DMS79 treated with DMSO at 0.1 percent for 48 hours (cell line): ENCODE measurements at places on chromosomes 2 and 18.

- DNase-seq = no peak
These were observed 521.9 kb downstream of the CCDC85A start for GRCh38 chr2:56705713-56706112.

DNA sequence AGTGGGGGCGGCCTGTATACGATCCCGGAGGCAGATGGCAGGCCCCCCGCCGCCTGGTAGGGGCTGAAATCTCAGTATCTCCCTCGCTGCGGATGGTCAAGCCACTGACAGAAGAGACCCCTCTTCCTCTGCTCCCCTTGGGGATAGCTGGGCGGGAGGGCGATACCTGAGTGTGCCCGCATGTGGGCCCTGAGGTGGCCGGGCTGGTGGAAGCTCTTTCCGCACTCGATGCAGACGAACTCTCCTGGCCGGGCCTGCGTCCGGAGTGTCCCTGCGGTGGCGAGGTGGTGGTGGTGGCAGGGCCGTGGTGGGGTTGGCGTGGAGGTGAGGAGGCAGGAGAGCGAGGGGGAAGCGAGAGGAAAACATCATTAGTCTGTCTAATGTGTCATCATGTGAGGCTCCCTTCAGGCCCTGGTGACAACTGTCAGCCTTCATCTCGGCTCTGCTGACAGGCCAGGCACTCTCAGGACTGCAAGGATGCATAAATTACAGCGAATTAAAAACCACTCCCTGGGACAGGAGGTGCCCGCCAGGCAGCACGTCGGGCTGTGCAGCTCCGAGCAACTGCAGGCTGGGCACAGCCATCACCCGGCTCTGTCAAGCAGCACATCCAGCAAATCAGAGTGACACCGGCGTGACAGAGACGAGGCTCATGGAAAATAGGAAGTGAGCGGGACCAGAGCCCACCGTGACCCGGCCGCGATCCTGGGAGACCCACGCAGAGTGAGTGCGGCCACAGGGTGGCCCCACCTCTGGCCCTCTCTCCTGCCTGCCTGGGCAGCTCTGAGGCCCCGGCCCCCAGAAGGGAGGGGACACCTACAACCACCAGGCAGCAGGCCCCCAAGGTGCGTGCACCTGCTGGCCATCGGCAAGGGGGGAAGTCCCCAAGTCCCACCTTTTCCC is 123.5 kb downstream of the ZNF516 start:
- DNase-seq = no peak

DNA sequence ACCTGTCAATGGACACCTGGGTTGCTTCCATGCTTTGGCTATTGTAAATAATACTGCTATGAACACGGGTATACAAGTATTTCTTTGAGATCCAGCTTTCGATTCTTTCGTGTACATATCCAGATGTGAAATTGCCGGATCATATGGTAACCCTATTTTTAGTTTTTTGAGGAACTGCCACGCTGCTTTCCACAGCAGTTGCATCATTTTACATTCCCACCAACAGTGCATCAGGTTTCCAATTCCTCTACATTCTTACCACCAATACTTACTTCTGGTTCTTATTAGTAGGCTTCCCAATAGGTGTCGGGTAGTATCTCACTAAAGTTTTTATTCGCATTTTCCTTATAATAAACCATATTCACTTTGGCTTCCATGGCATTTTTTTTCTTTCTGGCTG is 69.6 kb downstream of the PID1 start:
- DNase-seq = no peak

GRCh38 chr18:74819433-74820059 is 221.9 kb downstream of the ZNF407 start:
- no peak for DNase-seq

GRCh38 chr18:34970106-34970505 is 71.1 kb upstream of the MAPRE2 start:
- no peak for DNase-seq

DNA sequence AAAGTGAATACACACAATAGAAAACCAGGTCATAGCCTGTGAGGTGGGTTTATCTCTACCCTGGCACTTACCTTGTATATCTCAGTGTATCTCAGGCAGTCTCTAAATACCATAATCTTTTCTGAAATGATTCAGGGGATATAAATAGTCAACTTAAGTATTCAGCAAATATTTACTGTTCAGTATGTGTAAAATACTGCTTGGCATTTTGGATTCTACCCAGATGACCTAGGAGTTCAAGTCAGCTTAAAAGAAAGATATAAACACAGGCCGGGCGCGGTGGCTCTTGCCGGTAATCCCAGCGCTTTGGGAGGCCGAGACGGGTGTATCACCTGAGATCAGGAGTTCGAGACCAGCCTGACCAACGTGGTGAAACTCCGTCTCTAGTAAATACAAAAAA is 23.8 kb downstream of the GRHL1 start:
- no peak for DNase-seq

DNA sequence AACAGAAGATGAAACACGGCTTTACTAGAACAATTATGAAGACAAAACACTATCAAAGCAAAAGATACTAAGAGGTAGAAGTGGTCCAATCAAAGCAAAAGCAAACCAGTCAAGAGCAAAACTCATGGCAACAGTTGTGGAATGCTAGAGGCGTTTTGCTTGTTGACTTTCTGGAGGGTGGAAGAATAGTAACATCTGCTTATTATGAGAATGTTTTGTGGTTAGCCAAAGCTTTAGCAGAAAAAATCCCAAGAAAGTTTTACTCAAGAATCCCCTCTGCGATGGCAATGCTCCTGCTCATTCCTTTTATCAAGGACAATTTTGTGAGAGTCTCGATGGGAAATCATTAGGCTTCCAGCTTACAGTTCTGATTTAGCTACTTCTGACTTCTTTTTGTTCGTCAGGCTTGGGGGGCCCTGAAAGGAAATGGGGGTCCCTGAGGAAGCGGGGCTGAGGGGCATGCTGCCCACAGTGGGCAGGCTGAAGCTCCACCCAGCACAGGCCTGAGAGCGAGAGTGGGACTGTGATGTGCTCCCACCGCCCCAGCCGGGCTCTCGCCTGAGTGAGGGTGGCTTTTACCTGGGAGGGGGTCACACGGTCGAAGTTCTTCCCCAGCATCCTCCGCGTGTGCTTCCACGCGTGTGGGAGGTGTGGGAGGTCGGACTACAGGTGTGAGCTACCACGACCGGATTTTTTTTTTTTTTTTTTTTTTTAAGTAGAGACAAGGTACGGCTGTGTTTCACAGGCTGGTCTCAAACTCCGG is 49.0 kb upstream of the MC4R start:
- DNase-seq = no peak

DNA sequence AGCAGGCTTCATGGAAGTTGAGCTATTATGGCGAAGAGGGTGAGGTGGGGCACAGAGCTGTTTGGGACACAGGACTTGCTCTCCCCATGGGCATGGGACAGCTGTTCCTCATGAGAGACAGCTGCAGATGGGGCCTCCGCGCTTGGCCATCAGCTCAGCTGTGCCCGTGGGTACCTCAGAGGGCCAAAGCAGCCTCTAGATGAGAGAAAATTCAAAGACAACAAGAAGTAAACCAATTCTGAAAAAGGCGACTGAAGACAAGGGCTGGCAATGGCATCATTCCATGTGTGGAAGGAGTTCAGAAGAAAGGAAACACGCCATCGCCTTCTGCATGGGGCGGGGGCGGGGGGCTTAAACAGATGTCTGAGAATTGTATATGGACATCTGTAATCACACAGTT is 136.2 kb downstream of the BCL2 start:
- no peak for DNase-seq

DNA sequence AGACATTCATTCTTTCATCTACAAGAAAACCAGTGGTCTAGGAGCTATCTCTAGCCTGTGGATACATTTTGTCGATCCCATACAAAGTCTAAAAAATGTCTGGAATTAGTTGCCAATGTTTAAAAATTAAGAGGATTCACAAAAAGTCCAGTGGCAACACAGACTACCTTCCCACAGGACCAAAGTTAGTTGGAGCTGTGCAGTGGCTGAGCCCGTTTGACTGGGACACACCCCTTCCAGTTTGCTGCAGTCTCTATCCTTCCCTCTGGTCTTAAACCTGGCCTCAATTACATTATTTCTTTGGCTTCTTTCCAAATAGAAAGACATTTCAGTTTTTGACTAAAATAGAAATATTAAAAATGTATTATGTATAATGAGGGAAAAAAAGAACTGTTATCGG is 18.6 kb downstream of the SLC16A14 start:
- DNase-seq = no peak

GRCh38 chr2:231934441-231935206 is 8.4 kb upstream of the NPPC start:
- DNase-seq = no peak

- DNase-seq = peak; percentile 84
These were observed 38.1 kb upstream of the EML6 start for GRCh38 chr2:54685263-54685775.

- no peak for DNase-seq
These were observed 26.2 kb downstream of the PHLPP1 start for GRCh38 chr18:62741584-62741983.

- peak; percentile 23 for DNase-seq
These were observed 133.9 kb downstream of the MAP4K4 start for GRCh38 chr2:101831351-101831865.

DNA sequence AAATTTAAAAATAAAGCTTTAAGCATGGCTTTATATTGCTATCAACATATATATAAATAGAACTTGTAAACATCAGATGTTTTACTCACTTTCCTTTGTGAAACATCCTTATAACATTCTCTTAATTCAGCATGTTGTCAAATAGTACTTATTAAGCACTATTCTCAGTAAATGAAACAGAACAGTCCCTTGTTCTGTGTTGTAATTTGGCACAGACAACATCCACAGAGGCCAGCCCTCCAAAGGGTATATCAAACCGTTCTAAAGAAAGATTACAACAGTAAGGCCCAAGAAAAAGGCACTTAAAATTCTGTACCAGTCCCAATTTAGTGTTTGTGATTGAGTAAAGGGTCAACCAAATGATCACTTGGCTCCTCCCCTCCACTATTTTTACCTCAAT is 46.0 kb downstream of the GAREM1 start:
- no peak for DNase-seq

- no peak for DNase-seq
These were observed 440.6 kb downstream of the LRRTM4 start for GRCh38 chr2:77081597-77081996.

DNA sequence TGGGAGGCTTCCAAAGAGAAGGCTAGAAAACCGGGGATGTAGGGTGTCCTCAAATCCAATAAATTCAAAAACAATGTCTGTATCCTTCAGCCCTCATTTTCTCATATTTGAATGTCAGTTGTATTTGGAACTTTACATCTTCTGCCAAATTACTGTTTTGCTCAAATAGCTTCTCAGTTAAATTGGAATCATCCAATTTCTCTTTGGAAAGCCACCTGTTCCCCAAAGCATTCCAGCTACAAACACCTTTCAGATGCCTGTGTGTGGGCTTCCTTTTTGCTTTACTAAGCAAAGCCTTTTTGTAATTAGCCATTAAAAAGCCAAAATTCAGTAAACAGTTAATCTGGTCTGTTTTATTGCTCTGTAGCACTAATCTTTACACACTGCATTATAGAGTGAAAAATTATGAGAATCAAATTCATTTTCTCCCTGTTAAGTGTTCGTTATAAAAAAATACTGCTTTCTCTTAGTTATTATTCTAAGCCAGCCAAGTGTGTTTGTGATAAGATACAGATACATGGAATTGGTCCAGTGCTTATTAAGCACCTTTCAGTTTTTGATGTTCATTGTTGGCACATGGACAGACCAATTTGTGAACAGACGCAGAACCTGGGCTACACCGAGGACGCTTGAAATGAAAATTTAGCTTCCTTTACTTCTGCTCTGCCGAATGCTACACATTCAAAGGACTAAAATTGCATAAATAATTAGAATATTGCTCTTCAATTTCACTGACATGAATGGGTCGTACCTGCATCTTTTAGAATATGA is 151.6 kb downstream of the RTN4 start:
- DNase-seq = no peak

GRCh38 chr2:97718942-97719341 is 5.6 kb downstream of the ZAP70 start:
- no peak for DNase-seq

- no peak for DNase-seq
These were observed 11.9 kb upstream of the AGFG1 start for GRCh38 chr2:227460070-227460485.

- no peak for DNase-seq
These were observed 207.3 kb upstream of the APCDD1 start for GRCh38 chr18:10247021-10247741.

DNA sequence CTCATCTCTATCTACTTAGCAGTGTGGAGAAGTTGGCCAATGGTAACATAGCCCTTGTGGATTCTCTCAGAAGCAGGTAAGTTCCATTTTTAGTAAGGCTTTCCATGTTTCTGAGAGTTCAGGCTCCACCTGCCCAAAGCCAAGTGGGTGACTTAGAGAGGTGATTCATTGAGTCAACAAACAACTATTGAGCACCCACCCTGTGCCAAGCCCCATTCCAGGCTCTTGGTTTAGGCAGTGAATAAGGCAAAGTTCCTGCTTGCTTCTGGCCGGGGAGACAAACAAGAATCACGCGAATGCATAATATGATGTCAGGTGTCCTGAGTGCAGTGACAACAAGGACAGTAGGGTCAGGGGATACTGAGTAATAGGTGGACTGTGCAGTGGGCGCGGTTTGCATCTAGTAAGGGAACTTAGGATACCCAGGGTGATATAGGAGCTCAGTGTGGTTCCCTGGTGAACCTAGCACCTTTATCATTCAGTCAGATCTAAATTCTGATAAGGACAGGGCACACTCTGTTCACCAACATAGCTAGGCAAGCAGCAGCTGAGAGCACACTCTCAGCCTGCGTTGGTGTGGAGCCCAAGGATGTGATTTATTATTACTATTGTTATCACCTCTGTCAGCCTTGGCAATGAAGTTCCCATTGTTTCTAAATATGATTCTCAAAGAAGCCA is 31.7 kb upstream of the KCTD1 start:
- no peak for DNase-seq

DNA sequence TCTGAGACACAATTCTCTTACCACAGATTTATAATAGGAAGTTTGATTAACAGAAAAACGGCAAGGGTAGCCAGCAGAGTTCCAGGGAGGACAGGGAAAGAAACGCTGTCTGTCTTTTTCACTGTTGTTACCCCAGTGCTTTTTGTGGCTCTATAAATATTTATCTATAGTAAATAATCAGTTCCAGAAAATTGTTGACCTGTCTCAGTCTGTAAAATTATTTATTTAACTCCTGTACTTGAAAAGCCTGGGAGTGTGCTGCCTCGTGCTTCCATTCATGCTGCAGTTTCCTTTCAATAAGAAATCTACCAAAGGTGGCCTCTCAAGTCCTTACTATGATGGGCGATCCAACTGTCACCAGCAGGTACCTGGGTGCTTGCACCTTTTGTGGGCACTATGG is 102.9 kb downstream of the ETAA1 start:
- no peak for DNase-seq

DNA sequence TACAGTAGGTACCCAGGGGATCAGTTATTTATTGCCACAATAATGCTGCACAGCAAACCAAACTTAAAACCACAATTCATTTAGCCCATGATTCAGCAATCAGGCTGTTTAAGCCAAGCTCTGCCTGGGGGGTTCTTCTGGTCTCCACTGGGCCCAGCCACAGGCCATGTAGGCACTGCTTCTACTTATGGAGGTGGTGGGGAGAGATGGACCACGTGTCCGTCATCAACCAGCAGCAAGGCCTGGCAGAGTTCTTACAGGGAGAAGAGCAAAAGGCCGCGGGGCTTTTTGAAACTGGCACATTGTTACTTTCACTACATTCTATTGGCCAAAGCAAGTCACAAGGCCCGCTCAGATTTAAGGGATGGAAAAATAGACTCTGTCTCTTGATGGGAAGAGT is 76.3 kb upstream of the DAPL1 start:
- no peak for DNase-seq
